ENCODE measurements at places on chromosomes 3 and 15.

DNA sequence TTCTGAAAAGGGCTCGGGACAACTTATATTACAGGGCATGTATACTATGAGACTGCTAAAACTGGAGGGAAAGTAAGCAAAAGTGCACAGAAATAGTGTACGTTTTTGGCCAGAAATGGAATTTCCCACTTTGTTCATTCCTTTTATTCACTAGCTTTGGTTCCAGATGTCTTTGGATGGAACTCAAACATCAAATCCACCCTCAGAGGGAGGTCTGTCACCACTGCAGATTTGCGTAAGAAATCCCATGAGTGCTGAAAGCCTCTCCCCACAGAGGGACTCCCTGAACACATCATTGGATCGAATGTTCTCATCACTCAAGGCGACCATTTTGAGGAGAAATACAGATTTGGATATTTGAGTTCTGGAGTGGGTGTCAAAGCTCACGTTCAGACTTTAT, 71.6 kb downstream of the FEM1B start:
- DNase-seq, result no peak

DNA sequence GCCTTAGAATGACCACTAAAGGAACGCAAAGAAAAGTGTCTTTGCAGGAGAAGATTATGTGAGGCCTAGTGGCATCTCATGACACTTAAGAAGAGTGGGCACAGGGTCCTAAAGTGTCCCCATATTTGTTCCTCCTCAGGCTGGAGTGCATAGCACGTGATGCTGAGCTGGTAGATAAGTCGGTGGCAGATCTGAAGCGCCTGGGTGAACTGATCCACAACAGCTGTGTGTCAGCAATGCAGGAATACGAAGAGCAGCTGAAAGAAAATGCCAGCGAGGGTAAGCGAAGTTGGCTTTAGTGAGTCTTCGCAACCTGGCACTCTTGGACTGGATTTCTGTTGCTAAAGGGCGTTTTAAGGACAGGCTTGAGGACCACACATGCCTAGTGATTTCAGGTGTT, 92.6 kb downstream of the CHD2 start:
- no peak for DNase-seq

DNA sequence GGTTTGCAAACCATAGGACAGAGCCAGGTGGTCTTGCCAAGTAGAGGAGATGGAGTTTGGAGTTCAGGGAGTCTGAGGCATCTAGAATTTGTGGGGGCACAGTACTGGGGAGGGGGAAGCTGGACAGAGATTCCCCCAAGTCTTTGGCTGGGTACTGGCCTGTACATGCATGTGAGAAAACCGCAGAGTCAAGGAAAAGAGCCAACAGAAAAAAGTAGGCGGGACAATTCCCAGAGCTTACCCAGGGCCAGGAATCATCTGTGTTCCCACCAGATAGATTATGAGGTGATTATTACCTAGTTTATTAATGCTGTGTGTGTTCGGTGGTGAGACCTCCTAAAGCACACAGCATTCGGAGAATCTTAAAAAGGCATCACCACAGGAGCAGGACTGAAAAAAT, 11.3 kb downstream of the LYSMD4 start:
- DNase-seq, result no peak

DNA sequence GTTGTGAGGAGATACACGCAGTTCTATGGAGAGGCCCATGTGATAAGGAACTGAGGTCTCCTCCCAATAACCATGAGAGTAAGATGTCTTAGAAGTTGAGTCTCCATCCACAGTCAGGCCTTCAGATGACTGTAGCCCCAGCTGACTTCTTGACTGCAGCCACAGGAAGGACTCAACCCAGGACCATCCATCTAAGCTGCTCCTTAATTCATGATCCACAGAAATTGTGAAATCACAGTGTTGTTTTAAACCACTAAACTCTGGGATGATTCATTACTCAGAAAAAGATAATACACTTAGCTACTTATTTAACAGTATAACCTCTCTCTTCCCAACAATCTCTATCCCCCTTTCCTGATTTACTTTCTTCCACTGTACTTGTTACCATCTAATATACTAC, 173.3 kb downstream of the ALDH1A2 start:
- no peak for DNase-seq

GRCh38 chr15:59298225-59298853, 74.3 kb downstream of the MYO1E start:
- no peak for DNase-seq
